GM20000 (cell line): ENCODE measurements at places on chromosomes 5 and 9.

GRCh38 chr9:129164246-129164930, 13.7 kb downstream of the IER5L start:
- no peak for DNase-seq

- DNase-seq, result no peak
Measured at GRCh38 chr5:108772626-108773025, 24.9 kb downstream of the FER start.

- no peak for DNase-seq
Measured at GRCh38 chr5:33032271-33033070, 321.4 kb downstream of the NPR3 start.

GRCh38 chr5:138024117-138024516, 8.8 kb downstream of the FAM13B start:
- no peak for DNase-seq

DNA sequence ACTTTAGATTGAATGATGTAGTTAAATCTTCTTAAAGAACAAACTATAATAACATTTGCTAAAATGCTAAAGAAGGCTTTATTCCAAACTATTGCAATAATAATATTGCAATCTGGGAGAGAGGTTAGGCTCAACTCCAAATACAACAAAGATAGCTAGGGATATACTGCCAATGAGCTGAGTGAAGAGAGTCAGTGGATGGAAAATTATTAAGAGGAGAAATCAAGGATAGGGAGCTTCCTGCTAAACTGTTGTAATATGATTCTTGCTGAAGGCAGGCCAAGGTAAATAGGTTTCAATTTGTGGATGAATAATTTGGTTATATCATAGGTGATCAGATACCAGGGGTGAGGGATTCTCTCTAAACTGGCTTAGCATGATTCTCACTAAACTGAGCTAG, 1651.5 kb downstream of the EFNA5 start:
- no peak for DNase-seq
